ENCODE measurements at places on chromosomes 1 and 21. TPM values are rescaled to one million over a fixed set of nuclear protein-coding genes. Genes with fewer than 3 reads are reported as not detected.

The PEAR1 gene
- total RNA-seq = 20.3 TPM

The NUP210L gene
- 0.09 TPM for total RNA-seq

The RNF186 gene
- not detected for total RNA-seq

The PDE4B gene
- 37.9 TPM for total RNA-seq

The ASCL5 gene
- not detected for total RNA-seq

The PAQR6 gene
- total RNA-seq = 0.94 TPM

The FAM72A gene
- total RNA-seq = 4.6 TPM
